ENCODE measurements at places on chromosomes 5 and 9.

DNA sequence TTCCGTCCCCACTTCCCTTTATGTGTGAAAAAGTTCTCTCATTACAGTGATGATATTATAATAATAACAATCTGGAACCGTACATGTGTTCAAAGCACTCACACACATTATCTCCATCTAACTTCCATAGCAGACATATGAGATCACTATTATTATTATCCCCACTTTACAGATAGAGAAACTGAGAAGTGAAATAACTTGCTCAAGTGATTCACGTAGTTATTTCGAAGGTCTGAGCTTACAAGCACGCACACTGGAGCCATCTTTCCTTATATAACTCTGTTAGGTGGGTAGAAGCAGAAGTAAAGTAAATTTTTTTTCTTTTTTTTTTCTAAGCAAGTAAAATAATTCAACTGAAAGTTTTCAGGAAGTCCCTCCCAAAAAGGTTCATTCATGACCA, 62.9 kb upstream of the PTGER4 start:
- no peak for DNase-seq

DNA sequence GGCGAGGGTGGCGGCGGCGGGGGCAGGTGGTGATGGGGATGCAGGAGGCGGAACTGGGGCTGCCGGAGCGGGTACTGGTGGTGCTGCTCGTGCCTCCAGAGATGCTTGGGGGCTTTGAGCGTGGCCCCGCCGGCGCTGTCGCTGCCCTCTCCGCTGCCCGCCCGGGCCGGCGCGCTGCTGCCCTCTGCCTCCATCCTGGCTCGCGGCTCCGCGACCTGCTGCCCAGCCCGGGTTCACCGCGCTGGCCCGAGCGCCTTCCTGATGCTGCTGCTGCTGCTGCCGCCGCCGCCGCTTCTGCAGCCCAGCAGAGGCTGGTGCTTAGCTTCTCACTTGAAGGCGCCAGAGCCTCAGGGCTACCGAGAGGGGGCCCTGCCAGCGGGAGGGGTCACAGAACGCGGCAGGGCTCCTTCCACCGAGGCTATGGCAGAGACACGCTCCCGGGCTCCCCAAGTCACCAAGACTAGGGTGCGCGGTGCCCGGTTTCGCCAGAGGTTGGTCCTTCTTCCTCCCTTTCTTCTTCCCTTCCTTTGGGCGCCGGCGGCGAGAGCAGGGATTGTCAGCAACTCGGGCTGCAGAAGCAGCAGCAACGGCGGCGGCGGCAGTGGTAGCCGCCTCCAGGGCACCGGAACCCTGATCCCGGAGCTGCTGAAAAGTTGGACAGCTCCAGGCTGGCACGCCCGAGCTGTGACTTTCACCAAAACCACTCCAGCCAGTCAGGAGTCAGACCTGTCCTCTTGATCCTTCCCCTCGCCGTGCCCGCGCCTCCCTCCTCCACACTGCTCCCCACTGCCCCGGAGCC, at the start of gene PDE4D:
Gene PDE4D, minus strand, starts transcription at position 298 of the 799 bp plus-strand sequence.
- DNase-seq: no peak

- DNase-seq: no peak
Observed at GRCh38 chr5:141494761-141495452, 6.0 kb downstream of the PCDHGC5 start.

- no peak for DNase-seq
Observed at GRCh38 chr9:125240649-125240999, 519 bp downstream of the HSPA5 start.

GRCh38 chr9:129405827-129406213, 215.1 kb downstream of the C9orf50 start:
- DNase-seq: no peak

Measured in NCI-H2107 (cell line).